ENCODE measurements at places on chromosomes 3 and 15.

DNA sequence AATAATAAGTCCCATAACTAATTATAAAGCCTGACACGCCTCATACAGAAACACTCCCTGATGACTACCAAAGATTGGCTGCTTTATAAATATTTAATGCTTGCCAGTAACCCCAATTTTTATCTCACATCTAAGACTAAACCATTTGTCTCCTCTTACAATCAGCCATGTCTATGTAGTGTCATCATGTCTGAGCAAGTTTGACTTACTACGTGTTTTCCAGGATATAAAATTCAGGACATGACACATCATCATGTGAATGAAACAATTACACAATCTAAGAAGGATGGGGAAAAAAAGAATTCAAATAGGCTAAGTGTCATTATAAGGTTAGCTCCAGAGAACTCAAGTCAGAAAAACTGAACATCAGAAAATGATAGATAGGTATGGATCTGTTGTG, 208.7 kb downstream of the MECOM start:
- DNase-seq, result peak; percentile 25

GRCh38 chr3:8505621-8506020, 4.0 kb downstream of the LMCD1 start:
- DNase-seq, result no peak

DNA sequence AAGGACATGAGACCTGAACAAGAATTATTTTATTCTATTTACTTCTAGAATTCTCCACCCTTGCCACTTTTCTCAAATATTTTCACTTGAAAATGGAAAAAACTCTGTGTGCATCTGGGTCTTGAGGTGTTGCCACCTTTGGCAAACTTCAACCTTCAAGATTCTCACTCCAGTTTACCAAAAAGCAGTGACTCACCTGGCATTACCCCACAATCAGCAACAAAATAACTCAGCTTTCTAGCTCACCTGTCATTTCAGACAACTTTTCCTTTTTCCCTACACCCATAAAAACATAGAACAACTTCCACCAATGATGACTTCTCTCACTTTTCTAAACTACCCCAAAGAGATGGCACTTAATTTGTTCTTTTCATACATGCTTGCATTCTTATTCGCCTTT, 115.8 kb downstream of the DUT start:
- DNase-seq, result no peak

DNA sequence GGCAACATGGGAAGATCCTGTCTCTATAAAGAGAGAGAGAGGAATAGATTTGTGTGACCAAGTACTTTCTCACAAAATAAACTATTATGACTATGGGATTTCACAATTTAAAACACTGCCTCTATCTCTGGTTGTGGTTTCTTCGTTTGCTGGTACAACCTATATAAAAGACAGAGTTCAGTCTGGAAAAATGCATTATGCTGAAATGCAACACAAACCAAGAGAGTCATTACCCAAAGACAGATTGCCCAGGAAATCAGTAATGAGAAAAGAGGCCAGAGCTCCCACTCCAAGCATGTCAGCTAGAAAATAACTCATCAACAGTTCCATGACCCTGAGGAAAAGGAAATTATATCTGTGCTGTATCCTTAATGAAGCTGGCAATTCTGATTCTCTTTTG, 23.2 kb downstream of the GPR176 start:
- no peak for DNase-seq

DNA sequence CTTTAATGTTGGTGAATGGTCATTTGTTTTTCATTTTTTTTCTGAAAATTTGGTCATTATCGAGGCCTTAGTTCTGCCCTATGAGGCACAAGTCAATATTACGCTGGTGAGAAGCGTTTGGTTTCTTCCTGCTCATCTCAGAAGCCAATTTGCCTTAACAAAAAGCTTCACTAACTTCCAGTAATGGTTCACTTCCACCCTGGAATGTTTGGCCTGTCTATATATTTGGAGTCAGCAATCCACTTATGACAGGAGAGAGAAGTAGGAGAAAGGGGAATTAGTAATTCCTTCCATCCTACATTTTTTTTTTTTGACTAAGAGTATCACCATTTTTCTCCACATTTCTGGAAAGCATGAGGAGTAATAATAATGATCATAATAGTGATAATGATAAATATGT, 124.4 kb downstream of the DIPK2A start:
- no peak for DNase-seq

DNA sequence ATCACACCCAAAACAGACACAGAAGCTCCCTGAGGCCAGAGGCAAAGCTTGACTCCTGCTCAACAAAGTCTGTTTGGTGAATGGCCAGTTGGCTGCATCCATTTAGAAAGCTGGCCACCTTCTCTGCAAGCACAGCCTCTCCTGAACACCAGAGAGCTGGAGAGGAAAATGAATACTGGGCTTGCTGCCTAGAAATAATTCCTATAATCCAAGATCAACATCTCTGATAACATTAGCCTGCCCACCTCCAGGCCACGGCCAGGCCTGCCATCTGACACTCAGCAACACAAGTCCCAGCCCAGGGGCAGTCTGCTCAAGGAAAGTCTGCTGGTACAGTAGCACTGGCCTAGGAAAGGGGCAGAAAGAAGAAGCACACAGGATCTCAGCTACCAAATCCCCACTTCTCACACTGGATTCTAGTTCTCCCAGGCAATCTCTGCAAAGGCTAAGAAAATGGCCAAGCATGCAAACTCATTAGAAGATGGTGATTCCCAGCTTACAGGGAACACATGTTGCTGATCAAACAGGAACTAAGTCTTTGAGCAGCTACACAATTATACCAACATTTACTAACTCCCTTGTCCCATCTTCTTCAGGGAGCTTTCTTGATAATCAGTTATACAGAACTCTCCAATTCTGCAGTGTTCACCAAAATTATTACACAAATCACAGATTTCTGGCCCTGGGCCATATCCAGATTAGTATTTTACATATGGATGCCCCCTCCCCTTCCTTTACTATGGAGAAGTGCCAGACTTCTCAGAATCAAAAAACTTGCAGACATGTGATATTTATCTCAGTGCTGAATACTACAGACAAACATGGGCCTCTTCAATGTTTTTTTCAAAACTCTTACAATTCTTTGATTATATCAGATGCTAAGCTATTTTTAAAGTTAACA, 9.9 kb downstream of the TBC1D2B start:
- no peak for DNase-seq

- no peak for DNase-seq
Observed at GRCh38 chr15:40244961-40245523, 6.2 kb downstream of the PAK6 start.

- peak; percentile 85 for DNase-seq
Observed at GRCh38 chr3:32414522-32415202, 23.0 kb downstream of the CMTM7 start.

- peak; percentile 3 for DNase-seq
Observed at GRCh38 chr3:49120096-49120437, 556 bp downstream of the USP19 start.
